ENCODE measurements at places on chromosomes 7 and 10.

DNA sequence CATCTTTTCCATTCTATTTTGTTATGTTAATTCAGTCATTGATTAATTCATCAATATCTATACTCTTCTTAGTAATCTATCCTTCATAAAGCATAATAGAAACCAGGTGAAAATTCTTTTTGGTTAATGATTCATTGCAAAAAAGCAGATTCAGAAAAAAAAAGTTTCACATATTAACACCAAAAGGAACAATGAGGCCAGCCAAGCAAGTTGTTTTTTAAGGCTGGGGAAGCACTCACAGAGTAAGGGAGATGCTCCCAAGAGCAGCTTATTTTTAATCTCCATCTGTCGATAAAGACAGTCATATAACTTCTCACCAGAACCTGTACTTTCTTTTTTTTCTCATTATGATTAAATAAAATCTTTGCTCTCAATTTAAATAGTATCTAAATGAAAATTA lies 95.8 kb downstream of the CACNA2D1 start:
- no peak for DNase-seq

DNA sequence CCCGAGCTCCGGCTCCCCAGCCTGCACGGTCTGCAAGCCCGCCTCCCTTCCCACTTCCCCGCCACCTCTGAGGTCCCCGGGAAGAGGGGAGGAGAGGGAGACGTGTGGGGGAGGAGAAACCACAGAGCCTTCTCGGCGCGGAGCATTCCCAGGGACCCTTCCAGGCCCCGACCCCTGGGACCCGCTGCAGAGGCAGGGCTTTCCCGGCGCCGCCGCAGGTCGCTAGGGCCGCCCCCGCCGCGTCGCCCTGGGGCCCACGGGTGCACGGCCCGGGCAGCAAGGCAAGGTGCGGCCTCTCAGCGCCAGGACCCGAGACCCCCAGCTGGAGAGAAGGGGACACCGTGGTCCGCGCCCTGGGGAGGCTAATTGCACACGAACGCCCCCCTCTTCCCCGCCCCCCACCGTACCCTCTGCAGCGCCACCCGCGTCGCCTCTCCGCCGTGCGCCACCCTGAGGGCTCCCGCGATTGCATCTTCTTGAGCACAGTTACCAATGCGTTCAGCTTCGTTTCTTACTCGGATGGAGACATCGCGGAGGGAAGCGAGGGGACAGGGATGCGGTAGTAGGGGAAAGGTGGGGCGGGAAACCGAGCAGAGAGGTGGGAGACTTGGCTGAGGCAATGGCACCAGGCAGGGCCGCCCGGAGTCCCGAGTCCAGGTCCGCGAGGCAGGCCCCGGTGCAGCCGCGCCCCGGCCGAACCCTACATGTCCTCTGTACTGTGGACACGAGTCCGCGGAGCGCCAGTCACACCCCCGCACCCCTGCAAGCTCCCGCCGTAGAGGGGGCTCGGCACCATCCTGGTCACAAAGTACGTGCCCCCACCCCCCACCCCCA lies 28.9 kb downstream of the SKIDA1 start:
- peak; percentile 48 for DNase-seq

DNA sequence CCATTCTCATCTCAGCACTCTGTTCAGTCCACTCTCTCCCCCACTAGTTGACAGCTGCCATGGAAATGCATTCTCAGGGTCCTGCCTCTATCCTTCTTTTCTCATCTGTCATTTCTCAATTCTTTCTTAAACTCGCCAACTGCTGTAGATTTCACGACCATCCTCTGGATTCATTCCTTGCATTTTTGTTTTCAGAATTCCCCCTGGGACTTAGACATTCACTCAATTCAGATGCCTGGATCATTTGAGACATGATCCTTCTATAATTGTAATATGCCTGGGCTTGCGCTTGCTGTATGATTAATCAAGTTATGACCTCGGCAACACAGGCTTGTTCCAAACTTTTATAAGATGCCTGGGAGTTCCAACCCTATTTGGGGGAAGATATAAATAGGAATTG lies 104.5 kb downstream of the RAB11FIP2 start:
- no peak for DNase-seq

DNA sequence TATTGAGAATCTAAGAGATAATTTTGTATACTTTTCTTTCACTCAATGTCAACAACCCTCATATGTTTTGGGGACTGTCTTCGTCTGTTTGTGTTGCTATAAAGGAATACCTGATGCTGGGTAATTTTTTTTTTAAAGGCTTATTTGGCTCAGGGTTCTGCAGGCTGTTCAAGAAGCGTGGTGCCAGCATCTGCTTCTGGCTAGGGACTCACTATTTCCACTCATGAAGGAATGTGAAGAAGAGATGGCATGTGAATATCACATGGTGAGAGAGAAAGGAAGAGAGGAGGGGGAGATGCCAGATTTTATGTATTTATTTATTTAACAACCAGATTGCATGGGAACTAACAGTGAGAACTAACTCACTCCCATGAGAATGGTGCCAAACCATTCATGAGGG lies 827.4 kb upstream of the PHF14 start:
- no peak for DNase-seq

DNA sequence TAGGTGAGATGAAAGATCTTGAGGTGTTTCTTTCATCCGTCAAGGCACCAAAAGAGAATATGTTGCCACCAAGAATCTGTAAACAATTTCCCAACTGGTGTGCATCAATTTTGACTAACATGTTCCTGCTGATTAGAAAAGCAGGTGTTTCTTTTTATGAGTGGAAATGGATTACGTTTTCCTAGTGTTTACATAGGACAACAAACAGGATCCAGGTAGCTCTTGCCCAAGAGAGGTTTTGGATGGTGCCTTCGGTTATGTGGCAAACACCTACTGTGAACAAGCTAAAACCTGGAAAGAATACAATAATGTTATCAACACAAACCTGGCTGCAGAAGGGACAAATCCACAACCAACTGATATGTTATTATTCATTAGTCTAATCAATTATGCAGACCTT lies 53.6 kb upstream of the WNT16 start:
- DNase-seq, result no peak

- no peak for DNase-seq
Observed at GRCh38 chr10:33681595-33681994, 347.1 kb upstream of the NRP1 start.

- no peak for DNase-seq
Observed at GRCh38 chr7:121017586-121017985, 29.1 kb downstream of the CPED1 start.

DNA sequence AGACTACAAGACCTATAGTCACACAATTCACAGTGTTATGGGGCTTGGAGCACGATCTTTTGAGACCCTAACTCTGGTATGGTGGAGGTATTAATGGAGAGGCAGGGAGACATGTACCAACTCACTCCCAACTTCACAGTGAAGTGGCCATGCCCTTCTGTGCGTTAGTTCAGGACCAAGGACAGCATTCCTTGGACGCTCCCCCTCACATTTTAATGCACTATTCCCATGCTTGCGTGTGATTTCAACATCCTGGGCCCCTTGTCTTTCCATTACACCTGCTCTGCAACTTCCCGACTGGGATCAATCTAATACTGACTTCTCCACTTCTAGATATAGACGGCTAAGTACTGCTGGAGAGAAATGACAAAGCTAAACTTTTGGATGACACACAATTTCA lies 72.7 kb downstream of the PLCE1 start:
- no peak for DNase-seq

DNA sequence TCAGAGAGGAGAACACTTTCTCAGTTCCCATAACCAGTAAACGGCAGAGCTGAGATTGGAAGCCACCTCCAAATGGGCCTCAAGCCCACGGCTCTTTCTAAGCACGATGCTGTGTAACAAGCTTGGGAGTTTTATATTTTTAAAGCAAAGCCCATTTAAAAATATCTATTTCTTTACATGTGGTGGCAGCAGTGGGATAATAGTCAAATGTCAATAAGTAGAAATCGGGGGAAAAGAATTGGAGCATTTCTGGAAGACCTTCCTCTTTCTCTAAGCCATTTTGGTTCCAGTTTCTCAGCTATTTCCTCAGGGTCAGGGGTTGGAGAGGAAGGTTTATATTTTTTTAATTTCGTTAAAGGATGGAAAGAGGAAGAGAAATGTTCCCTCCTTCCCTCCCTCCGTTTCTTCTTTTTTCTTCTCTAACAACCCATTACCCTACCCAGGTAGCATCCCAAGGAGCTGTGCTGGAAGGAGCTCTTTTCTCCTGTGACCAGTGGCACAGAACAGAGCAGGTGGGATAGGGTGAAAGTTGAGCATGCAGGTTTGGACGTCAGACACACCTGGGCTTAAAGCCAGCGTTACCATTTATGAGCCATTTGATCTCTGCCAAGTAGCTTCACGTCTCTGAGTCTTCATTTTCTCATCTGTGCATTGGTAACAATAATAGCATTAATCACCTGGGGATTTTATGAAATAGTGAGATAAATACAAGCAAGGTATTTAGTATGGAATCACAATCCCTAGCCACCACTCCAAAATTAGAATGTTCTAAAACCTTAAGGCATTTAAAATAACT lies 515.7 kb downstream of the RPS24 start:
- DNase-seq, result no peak

DNA sequence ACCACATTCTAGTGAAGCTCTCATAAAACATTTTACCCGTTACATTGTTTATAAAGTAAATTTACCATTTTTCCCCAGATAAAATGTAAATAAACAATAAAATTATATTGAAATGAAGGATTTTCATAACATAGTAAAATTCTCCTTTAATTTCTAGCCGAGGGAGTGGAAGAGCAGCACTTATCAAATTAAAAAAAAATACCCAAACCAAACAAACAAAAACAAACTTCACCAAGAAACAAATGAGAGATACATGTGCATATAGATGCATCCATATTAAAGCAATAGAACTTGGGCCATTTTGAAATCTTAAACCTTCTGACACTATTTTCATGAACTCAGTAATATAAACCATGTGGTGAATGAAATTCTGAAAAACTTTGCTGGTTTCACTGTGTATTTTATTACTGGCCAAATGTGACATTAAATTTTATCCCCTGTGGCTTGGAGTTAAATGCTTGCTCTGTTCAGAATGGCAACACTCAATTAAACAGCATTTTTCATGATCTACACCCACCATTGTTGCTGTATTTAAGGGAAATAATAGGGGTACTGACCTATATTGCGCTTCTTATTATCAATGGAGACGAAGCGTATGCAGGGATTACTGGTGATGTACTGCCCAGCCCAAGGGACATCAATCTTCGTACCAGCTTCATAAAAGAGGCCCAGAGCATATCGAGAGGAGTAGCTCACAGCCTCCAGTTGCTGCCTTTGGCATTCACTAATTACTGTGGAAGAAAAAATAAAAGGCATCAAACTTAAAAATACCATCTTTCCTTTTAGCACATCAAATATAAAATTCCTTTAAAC lies 220.9 kb downstream of the RNLS start:
- no peak for DNase-seq

- DNase-seq, result no peak
Observed at GRCh38 chr7:92034116-92034515, 93.5 kb downstream of the AKAP9 start.

DNA sequence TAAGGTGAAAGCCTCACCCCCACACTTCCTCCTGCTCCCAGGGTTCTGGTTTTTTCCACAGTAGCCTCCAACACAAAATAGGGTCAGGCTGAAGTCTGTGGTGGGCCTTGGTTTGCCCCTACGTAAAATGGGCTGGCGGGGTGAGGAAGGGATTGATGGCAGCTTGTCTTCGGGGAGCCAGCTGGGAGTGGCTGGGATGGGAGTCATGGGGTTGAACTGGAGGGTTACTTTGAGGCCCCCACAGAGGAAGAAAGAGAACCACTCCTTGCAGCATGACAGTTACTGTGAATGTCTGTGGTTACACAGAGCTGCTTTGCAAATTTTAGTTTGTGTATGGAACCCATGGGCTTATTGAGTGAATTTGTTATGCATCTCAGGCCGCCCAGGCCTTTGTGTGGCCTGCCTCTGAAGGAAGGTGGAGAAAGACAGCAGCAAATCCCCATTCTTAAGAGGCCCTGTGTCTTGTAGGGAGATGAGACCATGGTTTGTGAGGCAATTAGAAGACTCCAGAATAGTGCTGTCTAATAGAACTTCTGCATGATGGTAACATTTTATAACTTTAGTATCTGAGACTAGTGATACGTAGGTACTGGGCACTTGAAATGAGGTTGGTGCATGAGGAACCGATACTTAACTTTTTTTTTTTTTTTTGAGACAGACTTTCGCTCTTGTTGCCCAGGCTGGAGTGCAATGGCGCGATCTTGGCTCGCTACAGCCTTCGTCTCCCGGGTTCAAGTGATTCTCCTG lies 8.1 kb downstream of the TRIM8 start:
- no peak for DNase-seq

DNA sequence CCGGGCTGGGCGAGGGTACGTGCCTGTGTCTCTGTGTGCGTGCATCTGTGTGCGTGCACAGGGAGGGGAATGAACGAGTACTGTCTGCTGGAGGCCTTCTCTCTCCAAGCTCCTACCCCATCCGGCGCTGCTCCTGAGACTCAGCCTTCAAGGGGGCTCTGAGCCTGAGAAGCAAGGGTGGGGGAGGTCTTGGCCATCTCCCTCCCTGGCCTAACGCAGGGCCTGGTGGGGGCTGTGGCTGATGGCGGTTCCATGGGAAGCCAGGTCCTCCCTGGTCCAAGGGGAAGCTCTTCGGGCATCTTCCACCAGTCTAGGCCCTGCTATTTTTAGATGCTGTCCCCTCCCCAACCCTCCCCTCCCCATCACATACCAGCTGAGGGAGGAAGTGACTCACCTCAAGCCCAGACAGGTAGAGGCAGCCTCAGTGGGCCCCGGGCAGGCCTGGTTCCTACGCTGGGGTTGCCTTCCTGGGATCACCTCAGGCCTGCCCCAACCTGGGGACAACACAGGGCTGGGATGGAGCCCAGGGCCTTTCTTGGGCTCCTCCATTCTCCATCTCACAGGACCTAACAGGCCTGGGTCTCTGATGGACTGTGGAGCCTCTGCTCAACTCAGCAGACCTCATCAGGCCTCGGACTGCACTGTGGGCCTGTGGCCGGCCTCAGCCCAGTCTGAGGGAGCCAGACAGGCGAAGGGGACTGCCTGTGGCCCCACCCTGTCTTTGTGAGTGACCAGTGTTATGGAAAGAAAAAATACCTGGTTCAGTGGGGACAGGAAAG lies 32.2 kb downstream of the DNAJB12 start:
- DNase-seq, result peak; percentile 51

DNA sequence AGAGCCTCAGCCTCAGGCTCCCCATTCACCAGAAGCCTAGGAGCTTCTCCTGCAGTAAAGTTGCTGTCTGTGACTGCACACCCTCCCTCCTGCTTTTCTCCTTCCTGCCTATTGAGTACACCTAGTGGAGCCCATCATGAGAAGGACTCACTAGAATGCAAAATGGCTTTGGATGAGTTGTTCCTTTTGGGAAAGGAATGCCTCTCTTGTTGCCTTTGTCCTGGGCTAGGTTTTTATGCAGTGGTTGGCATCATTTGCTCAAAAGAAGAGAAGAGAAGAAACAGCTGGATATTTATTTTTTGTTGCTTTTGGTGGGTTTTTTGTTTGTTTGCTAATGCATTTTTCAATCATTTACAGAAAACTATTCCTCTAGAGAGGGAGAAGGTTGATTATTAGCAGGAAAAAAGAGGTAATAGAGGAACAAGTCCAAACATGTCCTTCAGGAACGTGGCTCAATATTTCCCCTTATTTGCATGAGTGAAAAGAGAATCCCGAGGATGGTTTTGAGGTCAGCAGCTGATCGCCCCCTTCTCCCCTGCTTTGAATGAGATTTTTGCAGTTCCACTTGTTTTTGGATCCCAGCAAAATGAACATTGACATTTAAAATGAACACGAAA lies 369.9 kb upstream of the NRP1 start:
- DNase-seq, result no peak
